Renal pelvis (tissue), 12 donors: ENCODE measurements at places on chromosomes 5 and 9.

DNA sequence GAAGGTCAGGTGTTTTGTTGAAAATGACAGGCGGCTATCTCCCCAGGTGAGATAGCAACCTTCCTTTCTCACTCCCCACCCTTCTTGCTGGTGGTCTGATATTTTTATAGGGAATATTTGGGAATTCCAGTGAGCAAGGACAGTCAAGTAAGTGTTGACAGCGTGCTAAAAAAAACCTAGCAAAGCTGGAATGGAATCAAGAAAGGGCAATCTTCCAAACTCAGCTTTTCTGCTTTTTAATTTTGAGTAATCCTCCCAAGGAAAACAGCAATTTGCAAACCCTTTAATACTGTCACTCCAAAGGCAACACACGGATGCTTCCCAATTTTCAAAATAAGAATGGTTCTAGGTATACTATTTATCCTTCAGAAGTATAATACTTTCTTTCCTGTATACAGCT, 143.7 kb upstream of the PCA3 start:
- no peak for DNase-seq

DNA sequence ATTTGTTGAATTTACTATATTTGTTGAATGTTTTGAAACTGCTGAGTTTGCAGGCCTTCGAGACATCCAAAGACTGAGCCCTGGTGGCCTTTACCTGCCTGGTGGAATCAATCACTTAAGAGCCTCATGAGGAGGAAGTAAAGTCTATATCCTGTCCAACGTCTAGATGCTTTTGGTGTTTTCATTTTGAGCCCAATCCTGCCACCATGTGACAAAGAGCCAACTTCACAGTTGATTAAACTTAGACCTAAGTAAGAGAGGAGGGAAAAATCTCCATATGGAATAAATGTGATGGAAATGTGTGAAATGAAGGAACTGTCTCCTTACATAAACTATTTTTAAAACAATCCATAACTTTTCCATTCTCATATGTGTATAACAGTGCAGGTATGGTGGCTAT, 220.1 kb downstream of the PRR16 start:
- DNase-seq, result no peak

GRCh38 chr9:108844856-108845255, 10.9 kb downstream of the ACTL7B start:
- no peak for DNase-seq

GRCh38 chr9:109821711-109822110, 41.7 kb downstream of the PALM2AKAP2 start:
- no peak for DNase-seq

DNA sequence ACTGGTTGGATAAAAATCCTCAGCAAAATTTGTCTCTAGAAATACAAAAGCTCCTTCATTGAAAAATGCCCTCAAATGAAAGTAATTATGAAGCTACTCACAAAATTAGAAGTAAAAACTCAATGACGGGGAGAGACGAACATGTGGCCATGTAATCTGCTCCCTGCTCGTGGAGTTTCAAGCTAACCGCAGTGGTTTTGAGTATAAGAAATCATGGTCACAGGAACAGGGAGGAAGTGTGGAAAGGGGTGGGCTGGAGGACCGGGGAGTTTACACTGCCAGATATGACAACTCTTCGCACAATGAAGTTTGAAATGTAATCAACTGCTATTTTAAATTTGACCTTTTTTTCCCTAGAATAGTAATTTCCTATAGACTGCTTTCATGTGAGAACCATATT, 765.4 kb upstream of the DMAC1 start:
- DNase-seq, result no peak

- no peak for DNase-seq
These were observed 142.9 kb downstream of the COX7C start for GRCh38 chr5:86760661-86761060.

GRCh38 chr9:91603932-91604331, 180.3 kb upstream of the NFIL3 start:
- DNase-seq, result no peak

DNA sequence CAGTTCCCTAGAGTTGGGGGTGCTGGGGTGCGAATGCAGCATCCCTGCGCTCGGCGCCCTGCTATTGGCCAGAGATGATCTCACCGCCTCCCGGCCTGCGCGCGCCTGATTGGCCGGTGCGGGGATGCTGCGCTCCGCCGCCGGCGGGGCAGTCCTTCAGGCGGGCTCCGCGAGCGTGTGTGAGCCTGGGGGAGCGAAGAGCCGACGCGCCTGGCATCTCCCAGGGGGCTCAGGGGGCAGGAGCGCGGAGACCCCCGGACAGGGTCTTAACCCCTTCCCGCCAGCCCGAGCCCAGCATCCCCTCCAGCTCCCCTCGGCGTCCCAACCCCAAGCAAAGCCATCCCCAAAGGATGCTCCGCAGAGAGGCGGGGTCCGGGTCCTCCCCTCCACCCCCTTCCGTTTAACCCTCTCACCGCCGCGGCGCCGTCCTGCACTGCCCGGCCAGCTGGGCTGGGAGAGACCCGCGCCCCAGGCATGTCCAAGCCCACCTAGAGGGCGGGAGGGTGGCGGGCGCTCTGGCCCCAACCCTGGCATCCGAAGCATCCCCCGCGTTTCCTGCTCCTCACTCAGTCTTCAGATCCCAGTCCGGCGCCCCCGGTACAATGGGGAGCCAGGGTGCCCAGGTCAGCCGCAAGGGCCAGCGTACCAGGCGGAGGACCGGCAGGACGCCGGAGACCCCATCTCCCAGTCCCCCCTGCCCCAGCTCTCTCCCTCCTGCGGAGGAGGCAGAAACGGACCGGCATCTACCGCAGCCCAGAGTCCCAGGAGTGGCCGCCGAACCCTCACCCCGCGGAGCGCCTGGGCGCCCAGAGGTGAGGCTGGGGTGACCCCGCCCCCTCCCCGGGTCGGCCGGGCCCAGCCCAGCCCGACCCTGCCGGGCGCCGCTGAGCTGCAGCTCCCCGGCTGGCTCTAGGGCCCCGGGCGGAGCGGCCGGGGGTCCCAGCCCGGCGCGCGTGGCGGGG, 19.3 kb upstream of the TOR2A start:
- DNase-seq, result no peak

DNA sequence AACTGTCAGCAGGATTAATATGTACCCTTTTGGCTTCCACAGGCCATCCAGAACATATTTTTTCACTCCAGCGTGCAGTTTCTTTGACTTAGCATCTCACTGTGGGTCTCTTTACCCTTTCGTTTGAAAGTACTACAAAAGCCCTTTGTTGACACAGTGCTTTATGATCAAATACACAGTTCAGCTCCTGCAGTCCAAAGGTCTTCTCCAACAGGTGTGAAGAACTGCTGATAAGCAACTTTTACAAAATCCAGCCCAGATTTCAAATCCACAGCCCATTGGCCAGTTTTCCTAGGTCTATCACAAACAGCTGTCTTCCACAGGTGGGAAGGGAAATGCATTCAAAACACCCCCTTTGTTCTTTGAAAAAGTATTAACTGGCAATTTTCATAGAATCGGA, 54.8 kb downstream of the MYO10 start:
- DNase-seq, result no peak

- DNase-seq, result no peak
These were observed 63.4 kb downstream of the ALDH7A1 start for GRCh38 chr5:126531543-126532120.

DNA sequence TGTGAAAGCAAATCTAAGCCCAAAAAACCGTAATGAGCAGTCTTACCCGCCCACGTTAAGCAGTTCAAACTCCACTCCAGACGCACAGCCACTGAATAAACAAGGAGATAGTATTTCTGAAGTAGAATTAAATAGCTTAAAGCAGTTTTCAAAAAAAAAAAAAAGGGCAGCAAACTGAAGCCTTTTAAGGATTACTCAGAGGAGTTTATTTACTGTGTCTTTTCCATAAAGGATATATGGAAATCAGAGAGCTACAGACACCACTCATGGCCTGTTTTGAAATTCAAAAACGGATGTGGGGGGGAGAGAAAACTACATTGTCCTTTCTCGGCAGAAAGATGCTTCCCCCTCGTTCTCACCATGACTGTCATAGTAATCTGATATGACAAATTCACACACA, 83.7 kb upstream of the IRX1 start:
- no peak for DNase-seq
